Activated CD8-positive, alpha-beta T cell treated with anti-CD3 and anti-CD28 coated beads, Interleukin-2, amount 10 ng/mL, durations not matched to agents 7 days and 5 days (primary cell): ENCODE measurements at places on chromosomes 13 and 19. TPM values are rescaled to one million over a fixed set of nuclear protein-coding genes. Genes with fewer than 3 reads are reported as not detected.

DNA sequence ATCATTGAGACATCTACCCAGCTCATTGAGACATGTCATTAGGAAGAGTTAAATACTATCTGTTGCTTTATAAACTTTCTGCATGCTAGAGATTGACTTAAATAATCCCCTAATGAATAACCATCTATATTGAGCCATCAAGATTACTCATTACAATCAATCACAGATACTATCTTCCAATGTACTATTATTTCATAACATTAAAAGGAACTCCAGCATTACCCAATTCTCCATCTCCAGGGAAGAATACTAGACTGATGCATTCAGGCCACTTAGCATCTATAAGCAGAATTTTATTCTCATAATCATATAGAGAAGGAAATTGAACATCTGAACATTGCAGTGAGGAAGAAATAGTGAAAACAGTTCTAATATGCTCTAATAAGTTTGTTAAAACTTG, 8.0 kb downstream of the EPSTI1 start:
- no peak for DNase-seq
- H3K4me3 ChIP-seq, result no peak overlapping the region
- no peak overlapping the region for H3K27ac ChIP-seq
- H3K4me1 ChIP-seq, result peaks cover 34% of the 10 kb centered on the region

DNA sequence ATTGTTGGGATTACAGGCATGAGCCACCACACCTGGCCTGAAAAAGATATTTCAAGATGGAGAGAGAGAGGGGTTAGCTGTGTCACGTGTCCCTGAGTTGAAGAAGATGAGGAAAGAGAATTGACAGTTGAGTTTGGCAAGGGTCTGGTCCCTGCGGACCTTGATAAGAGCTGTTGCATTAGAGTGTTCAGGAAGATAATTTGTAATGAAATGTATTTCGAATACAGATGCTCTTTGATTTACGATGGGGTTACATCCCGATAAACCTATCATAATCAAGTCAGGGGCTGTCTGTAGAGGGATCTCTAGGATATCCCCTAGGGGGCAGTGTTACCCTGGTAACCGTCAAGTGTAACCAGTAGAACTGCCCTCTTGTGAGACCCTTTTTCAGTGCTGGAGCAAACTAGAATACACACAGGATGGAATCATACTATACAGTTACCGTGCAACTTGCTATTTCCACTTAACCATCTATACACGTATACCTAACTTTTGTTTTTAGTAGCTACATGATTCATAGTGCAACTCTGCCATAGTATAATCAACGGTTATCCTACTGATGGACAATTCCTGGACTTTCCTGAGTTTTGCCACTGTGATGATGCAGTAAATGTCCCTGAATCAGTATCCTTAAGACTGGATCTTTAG, 1.5 kb upstream of the ELOF1 start:
- DNase-seq, result peak; percentile 84
- peak overlapping the region; percentile 65 for H3K4me3 ChIP-seq
- H3K36me3 ChIP-seq, result peaks cover 15% of the 10 kb centered on the region
- H3K27me3 ChIP-seq, result no peaks in the 10 kb centered on the region
- peaks cover 39% of the 10 kb centered on the region for H3K4me1 ChIP-seq

DNA sequence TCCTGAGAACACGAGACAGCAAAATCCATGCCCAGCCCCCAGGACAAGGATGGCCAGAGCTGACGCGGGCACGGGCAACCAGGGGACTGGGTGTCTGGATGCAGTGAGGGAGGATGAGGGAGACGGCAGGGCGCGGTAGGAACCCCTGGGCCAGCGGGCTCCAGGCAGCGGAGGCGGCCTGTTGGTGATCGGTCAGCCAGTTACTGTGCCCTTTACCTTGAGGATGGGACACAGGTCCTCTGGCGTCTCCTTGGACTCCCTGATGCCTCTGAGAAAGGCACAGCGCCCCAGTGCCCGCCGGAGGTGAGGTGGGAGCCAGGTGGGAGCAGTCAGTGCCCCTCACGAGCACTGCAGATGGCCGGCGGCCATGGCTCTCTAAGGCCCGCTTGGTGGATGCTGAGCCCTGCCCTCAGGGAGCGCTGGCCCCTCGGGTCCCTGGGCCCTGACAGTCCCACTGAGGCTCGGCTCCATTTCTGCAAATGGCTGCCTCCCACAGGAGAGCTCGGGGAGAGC, 31.2 kb downstream of the C13orf46 start:
- peaks cover 2% of the 10 kb centered on the region for H3K27me3 ChIP-seq
- no peak for DNase-seq
- no peaks in the 10 kb centered on the region for H3K36me3 ChIP-seq
- no peak overlapping the region for H3K27ac ChIP-seq
- H3K4me3 ChIP-seq, result no peak overlapping the region

- peaks cover 25% of the 10 kb centered on the region for H3K36me3 ChIP-seq
- H3K27ac ChIP-seq, result no peak overlapping the region
- H3K4me3 ChIP-seq, result no peak overlapping the region
Measured at GRCh38 chr19:18435178-18435841, 2.6 kb downstream of the ISYNA1 start.

DNA sequence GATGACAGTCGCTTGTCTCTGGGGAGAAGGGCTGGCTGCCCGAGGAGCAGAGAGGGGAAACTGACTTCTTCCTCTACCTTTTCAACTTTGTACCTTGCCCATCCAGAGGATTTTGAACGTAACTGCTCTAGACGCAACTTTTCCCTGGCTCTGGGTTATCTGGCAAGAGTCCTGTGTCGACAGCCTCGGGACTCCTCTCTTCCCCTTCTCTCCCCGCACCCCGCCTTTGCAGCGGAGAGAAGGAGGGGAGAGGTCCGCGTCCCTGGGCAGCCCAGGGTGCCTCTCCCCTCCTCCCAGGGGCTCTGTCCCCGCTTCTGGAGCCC, 574 bp downstream of the SH3GL1 start:
- no peaks in the 10 kb centered on the region for H3K27me3 ChIP-seq
- peak overlapping the region; percentile 92 for H3K27ac ChIP-seq
- peaks cover 53% of the 10 kb centered on the region for H3K36me3 ChIP-seq

- H3K36me3 ChIP-seq, result no peaks in the 10 kb centered on the region
- H3K27me3 ChIP-seq, result no peaks in the 10 kb centered on the region
Measured at GRCh38 chr19:50162988-50163387, at the start of gene IZUMO2. TSS of gene IZUMO2 (minus strand) at chr19:50163281. CDS start at chr19:50163194, 87 bp downstream.

DNA sequence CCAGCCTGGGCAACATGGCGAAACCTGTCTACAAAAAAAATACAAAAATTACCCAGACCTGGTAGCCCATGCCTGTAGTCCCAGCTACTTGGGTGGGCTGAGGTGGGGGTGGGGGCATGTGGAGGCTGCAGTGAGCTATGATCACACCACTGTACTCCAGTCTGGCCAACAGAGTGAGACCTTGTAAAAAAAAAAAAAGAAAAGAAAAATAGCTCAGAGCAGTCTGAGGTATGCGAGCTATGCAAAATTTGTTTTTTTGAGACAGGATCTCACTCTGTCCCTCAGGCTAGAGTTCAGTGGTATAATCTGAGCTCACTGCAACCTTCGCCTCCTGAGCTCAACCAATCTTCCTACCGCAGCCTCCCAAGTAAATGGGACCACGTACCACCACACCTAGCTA, 7.1 kb upstream of the TOMM40 start:
- no peaks in the 10 kb centered on the region for H3K27me3 ChIP-seq
- H3K27ac ChIP-seq, result no peak overlapping the region
- no peaks in the 10 kb centered on the region for H3K36me3 ChIP-seq
- H3K4me1 ChIP-seq, result peaks cover under 1% of the 10 kb centered on the region
- no peak overlapping the region for H3K4me3 ChIP-seq
- no peak for DNase-seq

Gene VSTM1
- total RNA-seq, result not detected
